ENCODE measurements at places on chromosomes 3 and 15.

GRCh38 chr3:112302881-112303763 is 9.1 kb upstream of the SLC9C1 start:
- no peak for DNase-seq

- DNase-seq, result no peak
Measured at GRCh38 chr3:172098698-172099494, 59.5 kb downstream of the FNDC3B start.

DNA sequence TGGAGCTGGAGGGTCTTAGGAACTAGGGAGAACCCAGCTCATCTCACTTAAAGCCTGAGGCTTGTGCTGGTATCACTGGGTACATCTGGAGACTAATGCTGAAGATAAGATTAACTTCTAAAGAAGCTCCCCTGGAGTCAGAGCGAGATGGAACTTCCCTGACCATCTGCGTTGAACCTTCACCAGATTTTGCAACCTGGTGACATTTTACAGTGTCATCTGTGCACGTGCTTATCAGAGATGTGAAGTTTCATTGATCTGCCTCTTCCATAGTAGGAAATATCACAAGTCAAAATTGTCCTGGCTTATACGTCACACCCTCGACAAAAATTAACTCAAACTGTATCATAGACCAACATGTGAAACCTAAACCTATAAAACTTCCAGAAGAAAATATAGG is 395.5 kb downstream of the SHQ1 start:
- DNase-seq, result no peak

DNA sequence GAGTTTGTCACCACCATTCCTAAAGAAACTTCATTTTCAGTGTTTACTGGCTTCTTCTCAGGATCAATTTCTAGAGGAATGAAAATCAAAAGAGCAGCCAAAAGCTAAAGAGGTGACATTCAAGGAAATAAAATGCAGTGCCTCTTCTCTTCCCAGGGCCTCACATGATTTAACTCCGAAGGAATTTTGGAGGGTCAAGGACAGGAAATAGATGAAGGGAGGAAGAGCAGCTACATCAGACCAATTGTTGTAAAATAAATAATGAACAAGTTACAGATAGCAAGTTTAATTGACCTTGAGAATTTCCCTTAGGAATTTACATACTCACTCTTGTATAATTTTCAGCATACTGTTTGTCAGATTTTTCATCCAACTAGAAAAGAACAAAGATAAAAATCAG is 78.1 kb downstream of the LRRFIP2 start:
- no peak for DNase-seq

DNA sequence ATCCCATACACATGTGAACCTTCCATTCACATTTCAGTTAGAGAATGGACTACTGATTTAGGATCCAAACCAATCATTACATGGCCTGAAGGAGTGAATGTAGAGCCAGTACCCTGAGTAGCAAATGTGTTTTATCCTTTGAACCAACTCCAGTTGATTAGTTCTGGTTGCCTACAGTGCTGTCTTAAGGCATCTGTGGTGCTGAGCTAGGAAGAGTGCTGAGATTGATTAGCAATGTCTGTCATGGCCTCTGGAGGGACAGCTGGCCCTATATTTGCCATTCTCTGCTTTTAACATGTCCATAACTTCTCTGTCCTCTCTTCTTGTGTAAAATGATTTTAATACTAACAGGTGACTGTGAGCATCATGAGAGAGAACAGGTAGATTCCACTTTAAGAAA is 11.1 kb downstream of the LRTM1 start:
- DNase-seq, result no peak

DNA sequence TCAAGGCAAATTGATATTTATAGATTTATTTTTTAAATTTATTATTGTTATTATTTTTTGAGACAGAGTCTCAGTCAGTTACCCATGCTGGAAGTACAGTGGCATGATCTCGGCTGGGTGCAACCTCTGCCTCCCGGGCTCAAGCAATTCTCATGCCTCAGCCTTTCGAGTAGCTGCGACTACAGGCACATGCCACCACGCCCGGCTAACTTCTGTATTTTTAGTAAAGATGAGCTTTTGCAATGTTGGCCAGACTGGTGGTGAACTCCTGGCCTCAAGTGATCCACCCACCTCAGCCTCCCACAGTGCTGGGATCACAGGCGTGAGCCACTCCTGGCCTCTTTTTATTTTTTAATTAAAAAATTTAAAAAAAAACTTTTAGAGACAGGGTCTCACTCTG is 19.0 kb downstream of the SPG21 start:
- no peak for DNase-seq

- no peak for DNase-seq
Measured at GRCh38 chr15:70151462-70151861, 53.7 kb upstream of the TLE3 start.

DNA sequence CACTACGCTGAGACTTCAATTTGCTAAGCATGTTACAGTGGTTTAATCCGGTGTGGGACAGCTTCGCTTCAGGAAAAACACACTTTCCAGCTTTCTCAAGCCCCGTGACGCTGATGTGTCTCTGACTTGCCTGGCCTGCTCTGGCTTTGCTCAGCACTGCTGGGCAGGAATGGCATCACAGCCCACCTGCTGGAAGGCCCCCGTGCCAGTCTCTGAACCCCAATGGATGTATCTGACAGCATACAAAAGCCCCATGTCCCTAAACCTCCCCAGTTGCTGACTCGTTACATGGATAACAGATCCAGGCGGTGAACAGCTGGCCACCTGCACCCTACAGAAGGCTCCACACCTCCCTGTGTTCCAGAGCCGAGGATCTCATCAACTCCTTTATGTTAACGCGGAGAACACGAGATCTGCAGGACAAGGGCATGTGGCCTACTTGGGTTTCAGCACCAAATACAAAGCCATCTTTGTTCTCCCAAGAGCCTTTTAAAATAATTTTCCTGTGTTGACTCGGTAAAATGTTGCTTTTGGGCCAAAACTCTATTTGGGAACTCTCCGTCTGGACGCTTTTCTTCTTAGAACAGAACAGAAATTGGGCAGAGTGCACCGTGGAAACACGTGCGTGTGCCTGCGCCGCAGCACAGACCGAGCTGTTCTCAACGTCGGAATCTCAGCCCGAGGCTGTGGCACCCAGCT is 61.4 kb downstream of the ATP10A start:
- no peak for DNase-seq

DNA sequence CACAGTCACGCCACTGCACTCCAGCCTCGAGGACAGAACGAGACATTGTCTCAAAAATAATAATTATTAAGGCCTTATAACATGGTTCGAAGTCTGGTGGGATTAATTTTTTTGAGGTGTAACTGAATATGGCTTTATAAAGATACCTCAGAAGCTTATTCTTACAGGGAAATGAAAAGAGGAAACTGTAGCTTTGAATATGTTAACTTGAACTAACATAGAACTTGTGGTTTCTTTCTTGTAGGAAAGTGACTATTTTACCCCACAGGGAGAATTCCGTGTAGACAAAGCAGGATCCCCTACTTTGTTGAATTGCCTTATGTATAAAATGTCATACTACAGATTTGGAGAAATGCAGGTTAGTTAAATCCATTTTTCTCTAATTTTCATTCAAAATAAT is 96.3 kb downstream of the STT3B start:
- no peak for DNase-seq

DNA sequence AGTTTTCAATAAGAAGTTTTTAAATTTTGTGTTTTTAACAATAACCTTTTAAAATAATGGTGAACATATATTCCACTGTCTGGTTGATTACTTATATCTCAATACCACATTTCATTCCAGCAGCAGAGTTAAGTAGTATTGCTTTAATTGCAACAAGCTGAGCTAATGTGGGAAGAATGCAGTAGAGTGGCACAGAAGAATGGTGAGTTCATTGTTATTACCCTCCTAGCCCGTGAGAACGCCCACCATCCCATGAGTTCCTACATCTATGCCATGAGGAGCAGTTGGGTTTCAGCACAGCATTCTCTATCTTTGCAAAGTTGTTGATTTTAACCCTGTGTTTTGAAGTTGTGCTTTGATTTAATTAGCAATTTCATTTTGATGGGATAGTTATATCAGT is 17.8 kb upstream of the NR2E3 start:
- no peak for DNase-seq

Data from stimulated activated CD4-positive, alpha-beta T cell treated with anti-CD3 and anti-CD28 coated beads, Interleukin-12 subunit alpha, Interleukin-12 subunit beta, amount 100 ng/mL, for 4 hours (primary cell).